ENCODE measurements at places on chromosomes 13 and 19.

- no peak for DNase-seq
Observed at GRCh38 chr13:111962431-111962891, 104.5 kb upstream of the SOX1 start.

GRCh38 chr13:80161219-80161618 is 179.7 kb downstream of the SPRY2 start:
- DNase-seq = no peak

GRCh38 chr19:3945838-3946237 is 13.0 kb downstream of the NMRK2 start:
- no peak for DNase-seq

GRCh38 chr13:34258646-34259386 is 440.9 kb downstream of the RFC3 start:
- DNase-seq = no peak

- no peak for DNase-seq
Observed at GRCh38 chr19:35347171-35347929, at the start of gene FFAR1. Gene FFAR1 (plus strand): TSS chr19:35347902. CDS start chr19:35351552, 3,650 bp downstream.

GRCh38 chr19:48714759-48715675 is 4.5 kb downstream of the MAMSTR start:
- DNase-seq = no peak

DNA sequence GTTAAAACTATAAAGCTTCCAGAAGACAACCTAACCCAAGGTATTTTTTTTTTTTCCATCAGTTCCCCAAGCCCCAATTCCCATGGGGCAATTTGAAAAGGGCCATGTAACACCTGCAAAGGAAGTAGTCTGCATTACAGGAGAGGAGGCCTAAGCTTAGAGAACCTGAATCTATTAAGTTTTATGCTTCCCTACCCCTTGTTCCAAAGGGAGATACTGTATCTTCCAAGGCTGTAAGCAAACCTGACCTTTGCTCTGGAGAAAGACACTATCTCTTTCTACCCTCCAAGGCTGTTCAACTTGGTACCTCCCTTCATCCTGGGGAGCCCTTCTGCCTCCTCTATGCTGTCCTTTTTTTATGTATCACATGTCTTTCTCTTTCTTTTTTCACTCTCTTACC is 15.0 kb downstream of the KATNAL1 start:
- no peak for DNase-seq

Data from retinal pigment epithelial cell (primary cell).